Gastroesophageal sphincter (tissue), 4 donors: ENCODE measurements at places on chromosomes 5 and 9.

GRCh38 chr9:88737876-88738275 lies 202.9 kb downstream of the NXNL2 start:
- no peak for ATAC-seq

GRCh38 chr5:97009212-97009898 lies 73.5 kb downstream of the LNPEP start:
- no peak for ATAC-seq

- ATAC-seq, result no peak
These were observed 598.1 kb downstream of the DNAH5 start for GRCh38 chr5:13346401-13346800.

DNA sequence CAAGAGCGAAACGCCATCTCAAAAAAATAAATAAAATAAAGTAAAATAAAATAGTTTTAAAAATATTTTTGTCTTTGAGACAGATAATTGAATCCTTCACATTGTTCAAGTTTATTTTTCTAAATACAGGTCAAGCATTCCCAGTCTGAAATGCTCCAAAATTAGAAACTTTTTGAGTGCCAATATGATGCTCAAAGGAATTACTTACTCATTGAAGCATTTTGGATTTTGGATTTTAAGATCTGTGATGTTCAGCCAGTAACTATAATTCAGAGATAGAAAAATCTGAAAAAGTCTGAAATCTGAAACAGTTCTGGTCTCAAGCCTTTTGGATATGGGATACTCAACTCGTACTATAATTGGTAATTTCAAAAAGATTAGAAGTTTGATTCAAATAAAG lies 39.8 kb downstream of the RBM27 start:
- ATAC-seq, result no peak

GRCh38 chr5:64775291-64775690 lies 6.6 kb downstream of the CWC27 start:
- no peak for ATAC-seq

- ATAC-seq, result no peak
These were observed 30.2 kb downstream of the CYSTM1 start for GRCh38 chr5:140205216-140205615.

DNA sequence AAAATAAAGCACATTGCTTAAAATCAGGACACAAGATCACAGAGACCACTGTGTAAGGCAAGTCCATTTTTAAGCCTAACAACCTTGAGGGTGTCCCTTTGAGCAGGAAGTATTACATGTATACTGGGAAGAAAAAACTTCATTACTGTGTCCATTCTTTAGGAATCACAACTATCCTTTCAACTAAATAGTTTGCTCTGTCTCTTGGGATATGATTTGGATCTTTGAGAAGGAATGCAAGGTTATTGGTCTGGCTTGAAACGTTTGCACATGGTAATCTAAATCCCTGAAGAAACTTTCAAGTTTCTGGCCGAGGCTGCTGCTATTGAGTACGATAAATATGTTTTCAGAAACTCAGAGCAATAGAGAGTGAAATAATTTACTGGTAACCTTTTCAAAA lies 923.0 kb upstream of the SEMA6A start:
- no peak for ATAC-seq

GRCh38 chr5:122584411-122585300 lies 190.2 kb upstream of the SNX2 start:
- ATAC-seq, result no peak

- no peak for ATAC-seq
These were observed 165.8 kb downstream of the GADD45G start for GRCh38 chr9:89770531-89771174.

GRCh38 chr5:57302164-57302563 lies 128.3 kb downstream of the GPBP1 start:
- ATAC-seq, result no peak

DNA sequence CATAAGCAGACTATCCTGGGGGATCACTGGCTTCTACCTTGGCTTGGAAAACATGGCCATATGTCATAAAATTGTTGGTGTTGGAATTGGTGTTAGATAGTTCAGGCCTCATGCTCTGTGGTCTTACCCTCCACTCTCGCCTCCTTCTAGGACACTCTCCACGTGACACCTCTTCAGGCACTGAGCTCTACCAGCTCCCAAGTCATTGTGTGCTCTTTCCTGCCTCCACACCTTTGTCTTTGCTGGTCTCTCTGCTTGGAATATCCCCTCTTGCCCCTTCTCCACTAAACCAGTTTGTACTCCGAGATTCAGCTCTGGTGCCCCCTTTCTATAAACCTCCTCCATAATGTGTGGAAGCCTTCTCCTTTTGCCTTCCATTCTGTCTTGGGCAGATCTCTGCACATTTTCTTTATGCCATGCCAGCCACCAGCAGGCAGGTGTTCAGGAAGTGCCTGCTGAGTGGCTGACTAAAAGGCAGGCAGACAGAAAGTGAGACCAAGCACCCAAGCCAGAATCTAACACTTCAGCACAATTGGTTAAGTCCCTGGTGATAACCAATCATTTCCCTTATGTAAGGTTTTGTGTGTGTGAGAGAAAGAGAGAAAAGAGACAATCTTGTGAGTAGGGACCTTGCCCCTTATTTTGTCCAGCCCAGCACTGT lies 37.7 kb downstream of the SAR1B start:
- no peak for ATAC-seq

DNA sequence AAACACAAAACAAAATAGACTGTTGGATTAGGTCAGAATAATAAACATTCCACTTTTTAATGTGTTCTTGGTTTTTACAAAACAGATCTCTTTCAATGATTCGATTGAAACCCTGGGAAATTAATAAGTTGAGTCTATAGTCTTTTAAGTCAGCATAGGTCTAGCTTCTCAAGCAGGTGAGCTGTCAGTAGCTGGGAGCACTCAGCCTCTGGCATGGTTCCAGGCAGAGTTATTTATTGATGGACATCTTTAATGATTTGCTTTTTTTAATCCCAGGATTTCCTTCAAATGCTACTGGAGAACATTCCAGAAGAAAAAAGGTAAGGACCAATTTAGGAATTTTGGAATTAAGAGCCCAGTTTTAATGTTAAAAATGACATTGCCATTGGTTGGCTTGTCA lies 241.0 kb downstream of the AOPEP start:
- ATAC-seq, result no peak

DNA sequence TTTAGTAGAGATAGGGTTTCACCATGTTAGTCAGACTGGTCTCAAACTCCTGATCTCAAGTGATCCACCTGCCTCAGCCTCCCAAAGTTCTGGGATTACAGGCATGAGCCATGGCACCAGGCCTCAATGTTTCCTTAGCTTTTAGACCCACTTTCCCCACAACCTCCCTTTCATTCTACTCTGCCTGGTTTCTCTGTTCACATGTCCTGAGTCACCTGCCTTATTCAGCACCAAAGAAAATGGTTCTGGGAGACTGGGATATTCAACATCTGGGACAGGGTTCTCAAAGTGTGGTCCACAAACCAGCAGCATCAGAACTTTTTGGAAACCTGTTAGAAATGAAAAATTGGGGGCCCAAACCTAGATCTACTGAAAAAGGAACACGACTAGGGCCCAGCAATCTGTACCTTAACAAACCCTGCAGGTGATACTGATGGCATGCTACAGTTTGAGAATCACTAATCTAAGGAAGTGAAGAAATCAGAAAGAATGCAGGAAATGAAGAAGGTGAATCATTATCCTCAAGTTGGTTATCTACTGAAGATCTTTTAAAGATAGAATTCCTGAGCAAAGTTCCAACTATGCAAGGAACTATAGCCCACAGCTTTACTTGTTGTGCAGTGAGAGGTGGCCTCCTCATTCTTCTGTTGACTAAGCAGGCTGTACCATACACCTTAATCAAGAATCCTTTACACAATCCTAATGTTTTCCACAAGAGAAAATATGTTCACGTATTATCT lies 51.8 kb upstream of the CTNNAL1 start:
- ATAC-seq, result no peak

DNA sequence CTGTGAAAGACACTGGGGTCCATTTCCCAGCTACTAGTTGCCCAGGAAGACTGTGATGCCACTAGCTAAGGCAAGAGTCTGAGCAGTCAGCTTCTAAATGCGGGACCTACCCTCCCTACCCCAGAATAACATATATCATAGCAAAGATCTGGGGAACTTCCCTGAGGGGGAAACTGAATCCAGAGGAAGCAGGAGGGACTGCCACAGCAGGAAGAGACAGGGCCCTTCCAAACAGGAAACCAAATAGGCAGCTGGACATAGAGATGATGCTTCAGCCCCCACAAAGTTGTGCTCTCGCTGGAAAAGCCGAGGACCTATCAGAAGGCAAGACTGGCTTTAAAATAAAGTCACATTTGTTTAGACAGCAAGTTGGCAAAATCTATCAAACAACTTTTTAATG lies 51.1 kb downstream of the KLHL3 start:
- no peak for ATAC-seq

GRCh38 chr9:93911136-93911745 lies 43.9 kb downstream of the BARX1 start:
- peak; percentile 8 for ATAC-seq

GRCh38 chr5:96111080-96111756 lies 149.6 kb upstream of the ELL2 start:
- no peak for ATAC-seq

DNA sequence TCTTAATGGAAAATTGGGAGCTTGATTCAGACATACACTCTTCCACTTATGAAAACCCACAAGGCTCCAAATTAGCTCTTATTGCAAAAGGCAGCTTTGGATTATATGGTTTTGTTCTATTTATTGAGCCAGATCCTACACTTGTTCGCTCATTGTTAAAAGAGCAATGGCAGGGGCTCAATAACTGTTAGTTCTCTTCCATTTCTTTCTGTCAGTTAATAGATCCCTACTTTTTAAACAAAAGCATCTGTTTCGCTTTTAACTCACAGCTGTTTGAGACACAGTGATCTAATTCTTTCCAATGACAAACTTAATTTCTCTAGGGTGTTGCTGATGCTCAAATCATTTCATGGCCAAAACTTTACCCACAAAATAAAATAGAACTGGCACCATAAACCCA lies 11.7 kb downstream of the C5 start:
- no peak for ATAC-seq

DNA sequence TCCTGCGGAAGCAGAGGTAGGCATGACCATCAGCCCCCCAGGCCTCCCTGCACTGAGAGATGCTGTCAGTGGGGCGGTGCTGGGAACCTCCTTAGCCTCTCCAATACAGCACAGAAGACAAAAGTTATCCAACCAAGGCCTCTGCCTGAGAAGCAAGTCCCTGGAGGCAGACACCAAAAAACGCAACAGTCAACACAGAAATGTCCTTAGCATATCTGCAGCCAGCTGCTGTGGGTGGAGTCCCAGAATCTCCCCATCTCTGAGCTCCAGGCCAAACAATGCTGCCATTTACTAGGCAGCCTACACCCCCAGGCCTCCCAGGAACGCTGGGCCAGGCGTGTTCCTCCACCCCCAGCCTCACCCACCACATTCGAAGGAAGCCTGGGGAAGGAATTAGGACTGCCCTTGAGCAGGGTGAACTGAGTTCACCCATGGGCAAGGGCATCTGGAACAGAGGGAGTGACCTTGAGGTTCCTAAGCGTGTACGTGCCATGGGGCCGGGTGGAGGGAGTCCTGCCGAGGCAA lies 43.7 kb downstream of the STK10 start:
- peak; percentile 53 for ATAC-seq

DNA sequence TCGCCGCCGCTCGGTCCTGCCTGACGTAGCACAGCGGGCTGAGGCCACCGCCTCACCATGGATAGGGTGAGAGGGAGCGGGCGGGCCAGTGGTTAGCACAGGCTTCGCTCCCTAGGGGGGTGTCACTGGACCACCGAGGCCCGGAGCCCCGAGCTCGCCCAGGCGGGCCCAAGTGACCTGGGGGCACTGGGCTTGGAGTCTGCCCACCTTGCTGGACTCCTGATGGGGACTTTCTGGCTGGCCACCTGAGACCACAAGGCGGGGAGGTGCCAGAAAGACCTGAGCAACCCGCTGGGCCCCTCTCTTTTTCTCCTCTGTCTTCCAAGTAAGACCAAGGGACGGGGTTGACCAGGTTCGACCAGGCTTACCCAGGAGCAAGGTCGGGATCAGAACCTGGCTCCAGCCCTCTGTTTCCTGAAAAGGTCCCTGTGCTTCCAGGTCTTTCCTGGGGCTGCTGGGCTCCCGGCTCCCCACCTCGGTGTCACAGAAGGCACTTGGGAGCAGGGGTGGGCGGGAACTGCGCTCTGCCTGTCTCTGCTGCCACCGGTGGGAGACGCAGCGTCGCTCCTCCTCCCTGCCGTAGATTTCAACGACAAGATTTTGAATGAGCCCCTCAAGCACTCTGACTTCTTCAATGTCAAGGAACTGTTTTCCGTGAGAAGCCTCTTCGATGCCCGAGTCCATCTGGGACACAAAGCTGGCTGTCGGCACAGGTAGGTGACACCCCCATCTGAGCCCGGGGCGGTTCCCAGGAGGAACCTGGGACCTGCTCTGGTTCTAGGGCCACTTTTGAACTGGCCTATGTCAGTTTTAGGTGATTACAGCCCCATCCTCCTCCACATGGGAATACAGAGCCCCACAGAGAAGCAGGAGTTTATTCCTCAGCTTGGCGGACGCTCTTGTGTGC lies 1.0 kb downstream of the MRPS2 start:
- no peak for ATAC-seq

GRCh38 chr9:33884856-33885701 lies 68.1 kb downstream of the UBE2R2 start:
- no peak for ATAC-seq

DNA sequence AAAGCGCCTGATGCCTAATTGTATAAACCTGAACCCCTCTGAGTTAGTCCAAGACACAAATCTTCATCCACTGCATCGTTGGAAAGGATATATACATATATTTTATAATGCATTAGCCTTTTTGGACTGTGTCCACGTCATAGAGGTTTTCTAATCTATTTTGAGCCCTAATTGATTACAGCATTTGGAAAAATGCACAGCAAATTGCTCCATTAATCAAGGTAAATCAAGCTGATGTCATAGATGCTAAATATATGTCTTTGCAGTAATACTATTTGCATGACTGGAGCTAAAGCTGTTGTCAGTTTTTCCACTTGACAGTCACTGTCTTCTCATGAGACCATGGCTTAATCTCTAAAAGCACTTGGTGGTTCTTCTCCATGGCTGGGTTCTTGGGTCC lies 483.5 kb upstream of the TNC start:
- no peak for ATAC-seq

DNA sequence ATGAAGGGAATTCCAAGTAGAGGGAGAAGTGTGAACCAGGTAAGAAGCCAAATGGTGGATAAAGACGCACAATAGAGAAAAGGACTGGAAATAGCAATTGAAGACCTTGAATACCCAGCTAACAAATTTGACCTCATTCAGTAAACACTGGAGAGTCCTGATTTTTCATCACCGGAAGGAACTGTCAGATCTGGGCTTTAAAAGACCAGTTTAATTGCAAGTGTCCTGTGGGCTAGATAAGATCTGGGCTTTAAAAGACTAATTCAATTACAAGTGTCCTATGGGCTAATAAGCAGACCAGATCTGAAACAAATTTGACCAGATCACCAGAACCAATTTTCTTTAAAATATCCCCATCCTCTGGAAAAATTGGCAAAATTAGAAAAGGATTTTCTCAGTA lies 380.0 kb downstream of the ACTL7B start:
- ATAC-seq, result no peak

- ATAC-seq, result peak; percentile 78
These were observed 27.0 kb downstream of the PRDM6 start for GRCh38 chr5:123116058-123116457.

GRCh38 chr9:89483592-89484474 lies 14.1 kb downstream of the SEMA4D start:
- no peak for ATAC-seq
